ENCODE measurements at places on chromosomes 4 and X.

- DNase-seq: no peak
These were observed 35.2 kb downstream of the TRIM2 start for GRCh38 chr4:153239409-153239808.

- DNase-seq: no peak
These were observed 103.5 kb downstream of the CNOT6L start for GRCh38 chr4:77715414-77716290.

GRCh38 chrX:13837290-13837745, 20.4 kb upstream of the GPM6B start:
- no peak for DNase-seq

DNA sequence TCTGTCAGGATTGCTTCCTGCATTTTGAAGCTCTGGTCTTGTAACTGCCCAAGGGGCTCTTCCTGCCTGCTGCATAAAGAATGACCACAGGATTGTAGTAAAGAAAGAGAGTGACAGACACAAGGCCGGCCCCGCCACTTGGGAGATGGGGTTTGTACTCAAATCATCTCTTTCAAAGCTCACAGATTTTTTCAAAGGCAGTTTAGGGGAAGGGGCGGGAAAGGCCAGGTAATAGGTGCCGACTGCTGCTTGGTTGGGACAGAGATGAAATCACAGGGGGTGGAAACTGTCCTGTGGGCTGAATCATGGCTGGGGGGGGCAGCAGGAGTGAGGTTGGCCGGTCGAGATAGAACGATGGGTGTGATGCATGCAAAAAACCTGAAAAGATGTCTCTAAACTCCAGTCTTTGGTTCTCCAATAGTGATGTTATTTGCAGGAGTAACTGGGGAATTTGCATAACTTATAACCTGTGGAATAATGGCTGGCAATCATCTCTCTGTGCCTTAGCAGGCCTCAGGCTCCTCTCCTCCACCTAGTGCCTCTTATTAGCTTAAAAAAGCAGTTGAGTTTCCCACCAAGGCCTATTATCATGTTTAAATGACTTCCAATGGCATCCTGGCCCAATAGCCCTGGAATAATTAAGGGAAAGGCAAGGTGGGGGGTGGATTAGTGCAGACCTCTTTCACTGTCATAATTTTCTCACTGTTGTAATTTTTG, 778.4 kb upstream of the FRG1 start:
- no peak for DNase-seq

DNA sequence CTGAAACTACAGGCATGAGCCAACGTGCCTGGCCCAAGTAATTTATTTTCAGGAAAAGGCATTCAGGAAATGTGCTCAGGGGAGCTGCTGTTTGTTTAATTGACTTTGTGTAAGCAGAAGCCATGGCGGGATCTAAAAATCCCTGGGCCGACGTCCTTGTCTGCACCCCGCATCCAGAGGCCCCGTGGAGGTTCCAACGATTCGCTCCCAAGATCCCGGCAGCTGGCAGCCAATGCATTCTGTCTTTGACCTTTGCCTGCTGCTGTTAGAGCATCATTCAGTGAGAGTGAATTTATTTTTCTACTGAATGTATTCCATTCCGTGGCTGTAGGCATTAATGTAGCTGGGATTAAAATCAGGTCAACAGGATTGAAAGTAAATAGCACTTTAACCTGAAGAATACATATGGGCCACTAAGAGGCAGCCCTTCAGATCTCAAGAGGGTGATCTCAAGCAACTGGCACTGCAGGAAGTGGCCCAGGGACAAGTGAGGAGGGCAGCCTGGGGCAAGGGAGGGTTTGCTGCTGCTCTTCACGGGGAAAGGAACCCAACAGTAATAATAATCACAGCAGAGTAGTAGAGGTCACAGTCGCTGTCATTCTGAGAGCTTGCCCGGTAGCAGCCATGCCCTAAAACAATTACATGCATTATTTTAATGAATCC, 75.2 kb downstream of the PSAPL1 start:
- peak; percentile 14 for DNase-seq

DNA sequence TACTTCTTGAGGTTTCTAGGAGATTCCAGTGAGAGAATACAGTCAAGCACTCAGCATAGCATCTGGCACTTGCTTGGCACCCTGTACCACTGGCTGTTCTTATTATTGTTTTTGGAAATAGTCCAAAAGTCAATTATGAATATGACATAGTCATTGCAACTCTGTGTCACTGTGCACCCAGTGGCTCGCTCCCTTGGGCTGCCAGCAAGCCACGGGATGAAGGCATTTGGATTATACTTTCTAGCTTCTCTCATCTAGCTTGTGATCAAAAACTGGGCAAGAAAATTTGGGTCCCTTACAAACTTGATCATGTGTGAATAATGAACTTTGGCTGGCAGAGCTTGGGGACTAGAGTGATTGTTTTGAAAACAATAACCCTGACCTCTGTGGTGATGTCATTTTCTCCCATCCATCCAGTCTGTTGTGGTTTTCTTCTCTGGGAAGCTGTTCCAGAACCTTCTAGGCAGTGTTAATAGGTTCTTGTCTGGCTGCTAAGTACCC, 32.7 kb upstream of the LIMCH1 start:
- no peak for DNase-seq

DNA sequence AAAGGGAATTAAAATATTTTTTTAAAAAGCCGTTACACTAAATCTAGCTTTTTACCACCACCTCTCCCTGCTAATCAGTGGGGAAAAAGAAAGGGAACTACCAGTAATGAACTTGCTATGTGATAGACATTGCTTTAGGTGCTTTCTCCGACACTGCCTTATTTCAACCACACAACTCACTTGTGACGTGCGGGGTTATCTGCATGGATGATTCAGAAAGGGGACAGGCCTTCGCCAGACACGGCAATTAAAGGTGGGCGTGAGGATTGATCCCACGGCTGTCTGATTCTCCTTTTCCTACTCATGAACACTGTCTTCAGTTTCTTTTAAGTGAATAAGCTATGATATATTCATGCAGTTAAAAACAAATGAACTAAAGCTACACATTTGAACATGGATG, 882 bp upstream of the CXCR3 start:
- no peak for DNase-seq

DNA sequence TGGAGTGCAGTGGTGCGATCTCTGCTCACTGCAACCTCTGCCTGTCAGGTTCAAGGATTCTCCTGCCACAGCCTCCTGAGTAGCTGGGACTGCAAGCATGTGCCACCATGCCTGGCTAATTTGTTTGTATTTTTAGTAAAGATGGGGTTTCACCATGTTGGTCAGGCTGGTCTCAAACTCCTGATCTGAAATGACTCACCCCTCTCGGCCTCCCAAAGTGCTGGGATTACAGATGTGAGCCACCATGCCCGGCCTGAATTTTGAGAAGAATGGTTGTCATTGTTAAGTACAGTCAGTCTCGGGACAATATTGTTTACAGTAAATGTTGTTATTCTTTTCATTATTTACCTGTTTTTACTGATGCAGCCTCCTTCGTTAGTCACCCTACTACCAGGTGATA, 1226.2 kb upstream of the TENM3 start:
- DNase-seq: no peak

GRCh38 chrX:13694359-13694758, 5.4 kb downstream of the RAB9A start:
- no peak for DNase-seq

GRCh38 chr4:69838977-69839376, 21.0 kb downstream of the SULT1E1 start:
- DNase-seq: no peak

DNA sequence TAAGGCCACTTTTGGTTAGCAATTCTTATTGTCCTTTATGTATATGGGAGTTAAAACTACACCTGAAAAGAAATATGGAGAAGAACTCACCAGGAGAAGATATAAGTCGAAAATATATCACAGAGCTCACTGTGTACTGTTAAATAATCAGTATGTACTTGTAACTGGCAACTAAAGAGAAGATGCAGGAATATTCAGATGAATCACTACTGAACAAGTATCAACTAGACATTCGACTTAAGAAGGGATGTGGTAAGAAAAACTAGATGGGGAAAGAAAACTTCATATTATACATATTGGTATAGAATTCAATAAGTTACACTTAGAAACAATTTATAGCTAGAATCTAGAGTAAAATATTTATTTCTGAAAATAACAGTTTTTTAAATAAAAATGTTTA, 230.0 kb downstream of the CAMK2D start:
- no peak for DNase-seq

GRCh38 chr4:15776871-15777648, 1.1 kb upstream of the CD38 start:
- no peak for DNase-seq

DNA sequence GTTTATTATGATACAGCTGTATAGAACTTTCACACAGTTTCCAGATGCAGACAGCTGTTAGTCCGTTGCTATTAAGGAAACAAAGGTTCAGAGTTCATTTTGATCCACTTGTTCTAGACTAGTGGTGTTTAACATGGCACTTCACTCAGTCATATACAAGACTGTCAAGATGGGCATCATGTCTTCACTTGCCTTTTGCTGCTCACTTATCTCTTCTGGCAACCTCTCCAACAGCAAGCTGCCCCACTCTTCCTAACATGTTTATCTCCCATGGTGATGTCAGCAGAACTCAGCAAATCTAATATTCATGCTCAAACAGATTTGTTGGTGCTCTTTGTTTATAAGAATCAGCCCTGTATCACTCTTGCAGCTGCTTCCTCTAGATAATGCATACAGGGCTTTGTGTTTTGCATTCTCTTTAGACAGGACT, 236.2 kb upstream of the HAND2 start:
- no peak for DNase-seq

- no peak for DNase-seq
These were observed 49.8 kb downstream of the TECRL start for GRCh38 chr4:64359489-64359888.

DNA sequence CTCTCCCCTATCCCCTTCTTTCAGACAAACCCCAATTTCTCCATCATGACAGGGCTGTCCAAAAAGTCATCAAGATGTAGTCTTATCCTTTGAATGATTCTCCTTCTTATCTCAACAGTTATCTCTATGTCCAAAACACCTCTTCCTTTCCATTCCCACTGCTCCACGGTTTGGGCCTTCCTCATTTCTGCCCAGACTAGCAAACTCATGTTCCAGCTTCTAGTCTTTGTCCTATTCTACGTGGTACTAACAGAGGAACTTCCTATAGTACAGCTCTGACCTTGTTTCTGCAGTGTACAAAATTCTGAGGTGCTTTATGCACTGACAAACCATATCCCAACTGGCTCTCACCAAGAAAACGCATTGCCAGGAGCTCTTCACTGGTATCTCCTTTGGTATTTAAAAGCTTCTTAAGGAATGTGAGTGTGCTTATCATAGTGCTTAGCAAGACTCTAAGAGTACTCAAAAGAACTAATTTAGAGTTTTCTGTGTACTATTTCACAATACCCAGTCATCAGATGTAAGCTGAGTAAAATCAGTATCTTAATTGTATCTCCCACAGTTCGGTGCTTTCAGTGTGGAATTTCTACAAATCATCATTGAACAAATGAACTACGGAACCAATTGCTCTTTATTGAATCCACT, 65.5 kb downstream of the MAML3 start:
- DNase-seq: no peak

DNA sequence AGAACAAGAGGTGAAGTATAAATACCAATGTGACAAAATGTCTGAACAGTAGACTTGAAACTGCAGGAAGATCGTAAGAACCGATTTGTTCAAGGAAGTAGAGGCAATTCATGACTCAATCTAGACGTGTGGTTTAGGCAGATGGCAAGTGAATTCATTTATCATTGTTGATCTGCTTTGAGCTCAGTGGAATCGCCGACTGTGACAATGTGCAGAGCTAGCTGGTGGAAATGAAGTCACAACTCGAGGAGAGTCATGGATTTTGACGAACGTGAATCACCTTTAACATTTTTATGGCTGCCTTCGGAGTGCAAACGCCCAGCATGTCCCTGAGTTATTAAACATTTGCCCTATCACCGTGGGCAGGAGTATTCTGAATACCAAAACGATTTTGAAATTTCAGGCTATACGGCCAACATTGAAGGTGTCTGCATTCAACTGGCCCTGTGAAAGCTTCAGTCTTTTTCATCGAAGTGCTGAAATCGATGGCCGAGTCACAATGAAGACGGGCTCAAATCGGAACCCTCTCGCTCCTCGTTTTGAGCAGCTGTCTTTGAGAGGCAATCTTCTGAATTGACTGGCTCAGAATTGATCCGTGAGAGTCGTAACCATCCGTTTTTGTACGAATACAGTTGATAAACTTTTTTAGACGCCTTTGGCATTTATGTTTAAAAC, 689 bp upstream of the OGT start:
- DNase-seq: peak; percentile 8

- DNase-seq: peak; percentile 38
These were observed 341.0 kb upstream of the GATB start for GRCh38 chr4:152101556-152102435.

- DNase-seq: no peak
These were observed 86.4 kb upstream of the TAB3 start for GRCh38 chrX:30975467-30975866.

GRCh38 chr4:98181809-98182208, 38.5 kb upstream of the STPG2 start:
- DNase-seq: no peak

DNA sequence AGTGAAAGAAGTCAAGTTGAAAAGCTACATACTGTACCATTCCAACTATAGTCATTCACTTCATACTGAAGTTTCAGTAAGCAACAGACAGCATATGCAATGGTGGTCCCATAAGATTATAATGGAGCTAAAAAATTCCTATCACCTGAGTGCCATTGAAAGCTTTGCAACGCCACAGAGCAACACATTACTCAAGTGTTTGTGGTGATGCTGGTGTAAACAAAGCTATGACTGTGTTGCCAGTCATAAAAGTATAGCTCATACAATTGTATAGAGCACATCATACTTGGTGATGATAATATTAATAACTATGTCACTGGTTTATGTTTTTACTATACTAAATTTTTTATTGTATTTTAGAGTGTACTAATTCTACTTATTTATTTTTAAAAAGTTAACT, 78.9 kb downstream of the NAF1 start:
- no peak for DNase-seq

DNA sequence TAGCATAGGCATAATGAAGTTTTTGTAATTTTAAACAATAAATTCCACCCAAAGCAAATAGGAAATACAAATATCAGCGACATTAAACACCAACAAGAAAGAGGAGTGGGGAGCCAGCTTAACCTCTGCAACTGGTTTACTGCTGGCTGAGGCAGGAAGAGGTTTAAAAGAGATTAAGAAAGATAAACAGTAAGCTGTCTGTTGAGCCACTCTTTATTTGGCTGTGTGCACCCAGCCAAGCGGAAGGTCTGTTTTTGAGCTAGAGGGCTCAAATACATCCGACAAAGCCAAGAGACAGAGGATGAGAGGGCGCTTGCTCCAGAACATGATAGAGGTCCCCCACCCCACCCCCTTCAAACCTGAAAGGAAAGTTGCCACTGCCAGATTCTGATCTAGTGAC, 191.4 kb downstream of the MGST2 start:
- DNase-seq: no peak

GRCh38 chr4:2247128-2248043, 5.5 kb upstream of the HAUS3 start:
- no peak for DNase-seq

Measured in A549 (cell line).